Heart right ventricle (tissue), 16 donors: ENCODE measurements at places on chromosomes 12 and 14. TPM values are rescaled to one million over a fixed set of nuclear protein-coding genes. Genes with fewer than 3 reads are reported as not detected.

The MED6 gene
- total RNA-seq: 26.6 TPM

The CNPY2 gene
- 50.3 TPM for total RNA-seq

DNA sequence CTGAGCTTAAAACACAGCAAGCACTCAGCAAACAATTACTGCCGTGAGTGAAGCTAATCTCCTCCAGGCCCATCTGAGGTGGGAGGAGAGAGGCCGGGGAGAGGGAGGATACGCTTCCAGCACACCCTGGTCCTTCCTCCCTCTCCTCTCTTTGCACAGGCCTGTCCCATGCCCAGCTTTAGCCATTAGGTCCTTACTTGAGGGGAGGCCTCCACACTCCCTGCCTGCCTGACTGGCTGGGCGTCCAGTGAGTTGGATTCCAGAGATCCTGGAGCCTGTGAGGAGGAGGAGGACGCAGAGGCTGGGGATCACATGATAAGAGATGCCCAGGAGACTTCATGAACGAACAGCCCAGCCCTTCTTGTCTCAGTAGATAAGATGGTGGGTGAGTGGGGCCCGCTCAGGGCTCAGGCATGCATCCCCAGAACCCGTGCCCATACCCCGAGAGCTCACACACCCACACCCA is 65.1 kb upstream of the NCOR2 start:
- DNase-seq: no peak

GRCh38 chr12:6888360-6888759 is 15.3 kb upstream of the SPSB2 start:
- DNase-seq: no peak

GRCh38 chr12:101459642-101460346 is 15.3 kb upstream of the SPIC start:
- DNase-seq: no peak
